ENCODE measurements at places on chromosomes 16 and 17. TPM values are rescaled to one million over a fixed set of nuclear protein-coding genes. Genes with fewer than 3 reads are reported as not detected.

DNA sequence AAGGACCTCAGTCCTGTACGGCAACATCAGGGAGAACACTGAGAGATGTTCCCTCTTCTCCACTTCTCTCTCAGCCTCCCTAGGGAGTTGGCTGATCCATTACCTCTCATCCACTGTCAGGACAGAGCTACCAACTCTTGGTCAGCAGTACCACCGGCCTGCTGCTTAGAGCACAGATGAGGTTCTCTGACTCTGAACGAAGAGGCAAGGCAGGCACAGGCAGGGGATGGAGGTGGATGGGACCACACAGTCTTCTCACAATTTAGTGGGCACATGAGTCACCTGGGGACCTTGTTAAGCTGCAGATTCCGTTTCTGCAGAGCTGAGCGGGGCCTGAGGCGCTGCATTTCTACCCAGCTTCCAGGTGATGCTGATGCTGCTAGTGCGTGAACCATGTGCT, 128.6 kb upstream of the CCL2 start:
- no peak for DNase-seq

DNA sequence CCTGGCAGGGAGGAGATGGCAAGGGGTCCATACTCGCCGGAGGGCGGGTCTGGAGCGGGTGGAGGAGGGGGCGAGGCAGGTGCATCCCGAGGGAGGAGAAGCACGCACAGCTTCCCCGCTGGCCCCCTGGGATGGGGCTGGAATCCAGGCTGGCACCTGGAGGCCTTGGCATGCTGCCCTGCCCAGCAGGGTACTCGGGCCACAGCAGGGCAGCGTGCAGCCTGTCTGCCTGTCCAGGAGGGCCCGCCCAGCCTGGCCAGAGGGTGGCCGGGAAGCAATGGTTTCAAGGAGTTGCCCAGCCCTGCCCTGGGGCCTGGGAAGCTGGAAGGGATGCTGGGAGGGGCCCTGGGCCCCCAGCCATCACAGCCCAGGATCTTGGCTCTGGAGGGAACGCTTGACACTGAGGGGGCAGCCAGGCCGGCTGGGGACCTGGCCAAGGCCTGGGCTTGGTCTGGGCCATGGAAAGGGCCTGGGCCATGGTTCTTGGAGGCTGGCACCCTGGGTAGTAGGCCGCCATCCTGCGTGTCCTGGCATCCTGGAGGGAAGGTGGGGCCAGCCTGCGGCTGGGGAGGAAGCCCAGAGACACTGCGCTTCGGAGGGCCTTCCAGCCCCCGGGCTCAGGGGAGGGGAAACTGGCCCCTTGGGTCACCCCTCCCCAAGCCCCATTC, 1.1 kb downstream of the GLIS2 start:
- no peak for DNase-seq

DNA sequence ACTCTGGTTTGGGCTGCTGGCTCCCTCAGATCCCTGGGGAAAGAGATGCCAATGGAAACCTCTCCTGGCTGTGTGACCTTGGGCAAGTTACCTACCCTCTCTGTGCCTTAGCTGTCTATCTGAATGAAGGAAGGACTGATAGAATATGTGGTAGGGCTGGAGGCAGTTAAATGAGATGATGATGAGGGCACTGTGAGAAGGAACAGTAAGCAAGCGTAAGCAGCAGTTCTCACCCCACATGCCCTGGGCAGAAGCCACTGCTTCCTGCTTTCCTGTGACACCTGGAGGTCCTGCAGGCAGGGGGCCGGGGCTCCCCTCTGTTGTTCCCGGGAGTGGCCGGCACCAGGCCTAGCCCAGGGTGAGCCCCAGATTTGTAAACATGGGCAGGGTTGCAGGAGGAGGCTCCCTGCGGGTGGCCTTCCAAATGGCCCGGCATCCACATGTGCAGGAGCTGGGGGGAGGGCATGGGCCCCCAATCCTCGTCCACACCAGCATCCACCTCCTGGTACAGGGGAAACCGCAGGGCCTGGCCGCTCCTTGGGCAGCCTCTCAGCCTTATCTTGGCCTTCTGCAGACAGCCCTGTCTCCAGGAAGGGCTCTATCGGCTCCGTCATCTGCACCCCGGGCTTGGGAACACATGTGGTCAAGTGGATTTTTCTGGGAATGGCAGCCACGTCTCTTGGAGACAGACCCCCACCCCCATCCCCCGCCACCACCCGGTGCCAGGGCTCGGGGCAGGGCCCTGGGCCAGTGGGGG, 235.6 kb upstream of the GSE1 start:
- no peak for DNase-seq

Gene DHRS7B
- total RNA-seq = 19.2 TPM

- DNase-seq = no peak
Observed at GRCh38 chr17:45402916-45403315, 29.8 kb downstream of the ARHGAP27 start.

DNA sequence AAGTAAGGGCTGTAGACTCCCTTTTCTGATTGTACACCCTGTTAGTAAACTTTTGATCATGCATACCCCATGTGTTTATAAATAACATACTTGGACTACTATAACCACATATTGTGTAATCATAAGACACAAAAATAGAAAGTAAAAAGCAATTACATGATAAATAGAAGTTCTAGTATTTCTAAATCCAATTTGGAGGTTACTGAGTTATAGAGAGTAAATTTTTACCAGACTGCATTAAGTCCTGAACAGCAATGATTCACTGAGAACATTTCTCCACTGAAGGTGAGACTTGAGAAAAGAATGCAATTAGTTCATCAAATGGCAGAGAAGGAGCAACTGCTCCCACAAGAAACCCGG, 7.7 kb upstream of the TBKBP1 start:
- DNase-seq = no peak

DNA sequence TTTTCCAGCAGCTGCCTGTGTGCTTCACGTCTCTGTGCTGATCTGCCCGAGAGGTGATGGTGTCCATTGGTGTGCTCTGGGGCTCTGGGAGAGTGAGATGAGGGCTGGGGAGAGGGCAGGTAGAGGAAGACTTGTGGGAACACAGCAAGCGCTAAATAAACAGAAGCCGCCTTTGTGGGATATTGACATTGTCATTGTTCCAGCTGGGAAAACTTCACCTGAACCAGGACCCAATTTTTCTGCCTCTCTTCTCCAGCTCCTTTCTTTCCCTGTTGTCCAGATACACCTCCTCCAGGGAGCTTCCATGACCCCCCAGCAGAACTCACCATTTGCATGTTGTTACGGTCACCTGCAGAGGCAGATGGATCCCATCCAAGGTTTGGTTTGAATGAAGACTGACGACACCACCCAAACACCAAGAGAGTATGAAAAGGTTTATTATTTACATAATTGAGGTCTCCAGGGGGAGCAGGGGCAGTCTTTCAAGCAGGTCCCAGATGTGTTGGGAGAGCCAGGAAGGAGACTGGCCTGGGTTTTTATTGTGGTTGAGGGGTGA, 3.6 kb upstream of the ITGA3 start:
- DNase-seq = no peak

GRCh38 chr16:51450376-51450775, 299.3 kb upstream of the SALL1 start:
- DNase-seq = no peak

DNA sequence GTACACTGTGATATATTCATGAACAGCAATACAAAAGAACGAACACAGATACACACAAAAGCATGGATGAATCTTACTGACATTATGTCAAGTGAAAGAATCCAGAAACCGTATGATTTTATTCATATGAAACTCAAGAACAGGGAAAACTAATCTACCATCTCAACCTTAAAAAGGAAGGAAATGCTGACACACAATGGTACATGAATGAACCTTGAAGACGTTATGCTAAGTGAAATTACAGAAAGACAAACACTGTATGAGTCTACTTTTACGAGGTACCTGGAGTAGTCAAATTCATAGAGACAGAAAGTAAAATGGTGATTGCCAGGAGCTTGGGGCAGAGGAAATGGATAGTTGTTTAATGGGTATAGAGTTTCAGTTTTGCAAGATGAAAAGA, 8.7 kb upstream of the PRKCB start:
- DNase-seq = no peak

- peak; percentile 11 for DNase-seq
Observed at GRCh38 chr17:67531291-67531690, 154.2 kb downstream of the PITPNC1 start.
